ENCODE measurements at places on chromosomes 3 and 15.

- DNase-seq = peak; percentile 78
Measured at GRCh38 chr15:94965593-94965992, 734.2 kb downstream of the MCTP2 start.

- DNase-seq = no peak
Measured at GRCh38 chr3:53705024-53705745, 141.0 kb downstream of the CHDH start.

DNA sequence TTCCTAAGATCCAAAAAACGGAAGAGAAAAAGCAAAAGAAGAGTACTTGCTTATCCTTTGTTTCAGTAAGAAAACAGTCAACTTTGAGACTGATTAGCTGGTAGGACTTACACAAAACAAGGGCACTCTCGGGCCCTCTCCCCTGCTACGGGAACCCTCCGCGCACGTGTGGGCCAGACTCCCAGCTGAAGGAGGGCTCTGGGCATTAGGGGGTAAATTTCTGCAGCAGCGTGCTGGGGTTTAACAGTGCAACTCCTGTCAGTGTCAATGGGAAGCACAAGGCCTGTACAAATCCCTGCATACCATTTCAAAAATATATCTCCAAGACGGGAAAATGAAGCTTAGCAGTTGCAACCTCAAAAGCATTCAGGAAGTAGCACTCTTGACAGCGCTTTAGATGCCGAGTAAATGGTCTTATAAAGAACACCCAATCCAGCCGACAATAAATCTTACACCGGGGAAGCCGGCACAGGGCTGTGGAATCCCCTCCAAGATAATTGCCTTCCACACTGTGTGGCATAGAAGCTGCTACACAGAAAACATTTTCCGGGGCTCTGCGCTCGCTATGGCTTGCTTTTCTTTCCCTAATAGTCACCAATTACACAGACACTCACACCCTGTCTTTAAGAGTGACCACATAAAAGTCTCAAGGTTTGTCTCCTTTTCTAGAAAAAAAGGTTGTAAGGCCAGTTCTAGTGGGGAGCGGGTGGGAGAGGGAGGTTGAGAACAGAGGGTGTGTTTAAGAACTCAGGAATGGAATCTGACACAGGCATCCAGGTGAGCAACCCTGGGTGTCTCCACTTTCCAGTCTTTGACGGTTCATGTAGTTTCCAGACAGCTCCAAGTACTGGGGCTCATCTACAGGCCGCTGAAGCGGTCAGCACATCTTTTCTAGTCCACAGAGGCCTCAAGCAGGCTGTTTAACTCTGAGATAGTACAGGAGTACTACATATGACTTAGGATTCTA lies 512.7 kb downstream of the FOXP1 start:
- no peak for DNase-seq

DNA sequence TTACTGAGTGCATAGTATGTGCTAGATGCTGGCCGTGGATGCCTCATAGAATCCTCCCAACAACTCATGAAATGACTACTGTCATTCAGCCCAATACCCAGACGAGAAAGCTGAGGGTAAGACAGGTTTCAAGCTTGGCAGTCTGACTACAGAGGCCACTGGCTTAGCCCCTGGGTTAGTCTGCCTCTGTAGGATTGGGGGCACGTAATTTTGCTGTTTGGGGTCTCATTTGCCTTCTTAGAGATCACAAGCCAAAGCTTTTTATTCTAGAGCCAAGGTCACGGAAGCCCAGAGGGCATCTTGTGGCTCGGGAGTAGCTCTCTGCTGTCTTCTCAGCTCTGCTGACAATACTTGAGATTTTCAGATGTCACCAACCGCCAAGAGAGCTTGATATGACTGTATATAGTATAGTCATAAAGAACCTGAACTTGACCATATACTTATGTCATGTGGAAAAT lies 1.0 kb upstream of the CCR5 start:
- DNase-seq = no peak

- DNase-seq = peak; percentile 55
Measured at GRCh38 chr3:108099244-108099643, 8.4 kb upstream of the CD47 start.

- DNase-seq = peak; percentile 12
Measured at GRCh38 chr3:48119505-48120193, 68.6 kb downstream of the CDC25A start.

DNA sequence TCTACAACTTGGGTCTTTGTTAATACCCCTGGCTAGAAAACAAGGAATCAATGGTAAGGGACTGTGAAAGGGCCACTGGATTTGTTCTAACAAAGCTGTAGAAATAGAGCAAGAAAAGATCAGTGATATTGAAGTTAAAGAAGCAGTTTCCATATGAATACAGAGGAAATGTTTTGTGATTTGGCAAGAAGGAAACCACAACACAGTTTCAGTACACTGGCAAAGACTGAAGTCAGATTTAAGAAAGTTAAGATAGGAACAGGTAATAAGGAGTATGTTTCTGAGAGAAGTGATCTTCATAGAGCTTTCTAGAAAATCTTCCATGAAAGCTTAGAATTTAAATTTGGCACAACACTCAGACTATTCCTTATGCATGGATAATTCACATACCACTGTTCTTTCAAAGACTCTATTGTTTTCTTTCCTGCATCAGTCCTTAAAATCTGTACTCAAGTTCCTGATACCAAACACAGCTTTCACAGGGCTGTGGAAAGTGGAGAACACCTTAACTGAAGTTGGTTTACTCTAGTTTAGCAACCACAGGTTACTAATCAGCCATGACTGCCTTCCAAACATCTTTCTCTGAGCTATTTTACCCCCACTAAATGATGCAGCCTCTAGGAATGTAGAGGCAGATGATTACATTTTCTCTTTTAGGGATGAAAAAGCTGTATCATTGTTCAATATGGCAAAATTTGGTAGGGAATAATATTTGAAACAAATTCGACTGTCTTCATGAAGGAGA lies 32.4 kb upstream of the ALCAM start:
- DNase-seq = peak; percentile 49

DNA sequence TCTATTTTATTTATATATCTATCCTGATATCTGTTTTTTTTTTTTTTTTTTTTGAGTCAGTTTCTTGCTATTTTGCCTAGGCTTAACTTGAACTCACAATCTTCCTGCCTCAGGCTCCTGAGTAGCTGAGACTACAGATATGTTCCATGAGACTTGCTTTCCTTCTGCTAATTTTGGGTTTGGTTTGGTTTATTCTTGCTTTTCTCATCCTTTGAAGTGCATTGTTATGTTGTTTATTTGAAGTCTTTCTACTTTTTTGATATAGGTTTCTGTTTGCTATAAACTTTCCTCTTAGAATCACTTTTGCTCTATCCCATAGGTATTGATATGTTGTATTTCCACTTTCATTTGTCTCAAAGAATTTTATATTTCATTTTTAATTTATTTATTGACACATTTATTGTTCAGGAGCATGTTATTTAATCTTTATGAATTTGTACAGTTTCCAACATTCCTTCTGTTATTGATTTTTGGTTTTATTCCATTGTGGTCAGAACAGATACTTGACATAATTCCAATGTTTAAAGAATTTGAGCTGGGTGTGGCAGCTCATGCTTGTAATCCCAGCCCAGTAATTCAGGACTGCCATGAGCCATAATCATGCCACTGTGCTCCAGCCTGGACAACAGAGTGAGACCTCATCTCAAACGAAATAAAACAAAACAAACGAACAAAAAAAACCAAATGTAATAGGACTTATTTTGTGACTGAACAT lies 62.3 kb upstream of the PLSCR4 start:
- no peak for DNase-seq

DNA sequence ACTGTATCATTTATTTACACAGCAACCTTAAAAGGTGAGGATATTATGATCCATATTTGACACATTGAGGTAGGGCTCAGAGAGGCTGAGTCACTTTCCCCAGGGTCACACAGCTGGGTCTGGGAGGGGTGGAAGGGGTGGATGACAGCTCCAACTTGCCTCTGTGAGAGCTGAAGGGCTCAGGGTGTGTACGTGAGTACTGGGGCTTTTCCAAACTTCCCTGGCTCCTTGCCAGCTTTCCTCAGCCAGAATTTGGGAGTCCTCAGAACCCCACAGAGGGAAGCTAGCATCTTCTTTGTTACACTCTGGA lies 58.3 kb upstream of the SLC6A11 start:
- no peak for DNase-seq

DNA sequence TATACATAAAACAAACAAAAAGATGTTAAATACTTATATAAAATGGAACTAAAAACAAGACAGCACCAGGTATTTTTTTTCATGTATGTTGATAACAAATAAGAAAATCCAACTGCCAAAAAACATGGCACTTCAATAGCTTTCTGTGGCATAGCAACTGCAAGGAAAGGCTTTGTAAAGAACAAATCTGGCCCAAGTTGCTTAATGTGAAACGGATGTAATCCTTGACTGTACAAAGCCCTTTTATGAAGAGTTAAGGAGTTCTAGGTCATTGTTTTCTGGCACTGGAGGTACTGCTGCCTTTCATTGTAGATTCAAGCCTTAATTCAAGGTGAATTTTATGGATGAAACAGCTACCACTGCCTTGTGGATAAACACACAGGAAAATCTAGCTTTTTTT lies 68.8 kb upstream of the SLC12A8 start:
- peak; percentile 4 for DNase-seq

DNA sequence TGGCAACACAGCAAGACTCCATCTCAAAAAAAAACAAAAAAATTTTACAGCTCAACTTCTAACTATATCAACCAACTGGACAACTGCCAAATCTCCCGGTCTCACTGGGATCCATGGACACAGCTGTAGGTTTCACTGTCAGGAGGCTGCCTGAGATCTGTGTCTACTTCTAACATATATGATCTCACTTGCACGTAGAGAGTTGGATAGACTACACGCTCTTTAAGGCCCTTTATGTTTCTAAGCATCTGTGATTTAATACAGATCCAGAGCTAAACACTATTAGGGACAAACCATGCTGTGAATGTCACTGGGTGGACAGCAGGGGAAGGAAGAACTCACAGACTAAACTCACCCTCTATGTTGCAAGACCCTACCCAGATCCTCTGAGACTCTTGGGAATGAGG lies 13.0 kb upstream of the APOD start:
- DNase-seq = no peak

DNA sequence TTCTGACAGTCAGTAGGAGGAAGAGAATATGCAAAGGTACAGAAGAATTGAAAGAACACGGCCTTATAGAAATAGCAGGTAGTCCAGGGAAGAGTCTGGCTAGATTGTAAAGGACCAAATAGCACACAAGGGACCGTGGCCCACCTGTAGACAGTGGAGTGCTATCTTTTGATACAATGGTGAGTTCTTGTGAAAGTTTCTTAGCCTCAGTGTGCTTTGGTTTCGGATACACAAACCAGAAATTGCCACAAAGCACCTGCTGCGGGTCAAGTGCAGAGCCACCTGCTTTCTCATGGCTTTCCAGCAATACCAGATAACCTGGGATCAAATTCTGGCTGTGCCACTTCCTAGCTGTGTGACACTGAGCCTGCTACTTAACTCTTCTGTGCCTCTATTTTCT lies 36.6 kb upstream of the TUBGCP5 start:
- no peak for DNase-seq

DNA sequence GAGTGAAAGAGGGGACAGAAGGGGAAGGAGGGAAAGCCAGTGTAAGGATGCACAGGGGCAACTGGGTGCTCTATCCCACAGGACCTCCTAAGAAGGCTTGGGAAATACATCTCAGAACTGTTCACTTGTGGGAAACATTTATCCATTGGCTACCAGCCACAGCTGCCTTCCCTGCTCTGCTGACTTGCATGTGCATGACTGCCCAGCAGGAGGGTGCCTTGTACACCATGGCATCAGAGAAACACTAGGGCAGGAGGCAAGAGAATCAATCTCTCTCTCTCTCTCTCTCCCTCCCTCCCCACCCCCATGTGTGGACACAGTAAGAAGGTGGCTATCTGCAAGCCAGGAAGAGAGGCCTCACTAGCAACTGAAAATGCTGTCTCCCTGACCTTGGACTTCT lies 62.9 kb upstream of the ZBTB38 start:
- DNase-seq = peak; percentile 69

DNA sequence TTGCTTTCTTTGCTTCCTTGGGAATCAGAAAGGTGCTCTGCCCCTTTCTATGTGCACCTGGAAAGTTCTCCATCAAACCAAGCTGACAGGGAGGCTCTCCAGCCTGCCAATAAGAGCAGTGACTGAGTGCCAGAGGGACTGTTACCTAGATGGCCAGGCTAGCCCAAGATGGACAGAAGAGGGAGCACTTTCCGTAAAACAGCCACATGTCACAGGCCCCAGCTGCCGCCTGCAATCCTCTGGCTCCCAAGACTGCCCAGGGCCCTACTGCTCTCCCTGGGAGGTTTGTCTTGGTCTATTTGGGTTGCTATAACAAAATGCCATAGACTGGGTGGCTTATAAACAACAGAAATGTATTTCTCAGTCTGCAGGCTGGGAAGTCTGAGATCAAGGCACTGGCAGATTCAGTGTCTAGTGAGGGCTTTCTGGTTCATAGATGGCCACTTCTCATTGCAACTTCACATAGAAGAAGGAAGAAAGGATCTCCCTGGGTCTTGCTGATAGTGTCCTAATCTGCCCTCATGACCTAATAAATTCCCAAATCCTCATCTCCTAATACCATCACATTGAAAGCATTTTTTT lies 72.3 kb downstream of the TAMM41 start:
- DNase-seq = peak; percentile 63

DNA sequence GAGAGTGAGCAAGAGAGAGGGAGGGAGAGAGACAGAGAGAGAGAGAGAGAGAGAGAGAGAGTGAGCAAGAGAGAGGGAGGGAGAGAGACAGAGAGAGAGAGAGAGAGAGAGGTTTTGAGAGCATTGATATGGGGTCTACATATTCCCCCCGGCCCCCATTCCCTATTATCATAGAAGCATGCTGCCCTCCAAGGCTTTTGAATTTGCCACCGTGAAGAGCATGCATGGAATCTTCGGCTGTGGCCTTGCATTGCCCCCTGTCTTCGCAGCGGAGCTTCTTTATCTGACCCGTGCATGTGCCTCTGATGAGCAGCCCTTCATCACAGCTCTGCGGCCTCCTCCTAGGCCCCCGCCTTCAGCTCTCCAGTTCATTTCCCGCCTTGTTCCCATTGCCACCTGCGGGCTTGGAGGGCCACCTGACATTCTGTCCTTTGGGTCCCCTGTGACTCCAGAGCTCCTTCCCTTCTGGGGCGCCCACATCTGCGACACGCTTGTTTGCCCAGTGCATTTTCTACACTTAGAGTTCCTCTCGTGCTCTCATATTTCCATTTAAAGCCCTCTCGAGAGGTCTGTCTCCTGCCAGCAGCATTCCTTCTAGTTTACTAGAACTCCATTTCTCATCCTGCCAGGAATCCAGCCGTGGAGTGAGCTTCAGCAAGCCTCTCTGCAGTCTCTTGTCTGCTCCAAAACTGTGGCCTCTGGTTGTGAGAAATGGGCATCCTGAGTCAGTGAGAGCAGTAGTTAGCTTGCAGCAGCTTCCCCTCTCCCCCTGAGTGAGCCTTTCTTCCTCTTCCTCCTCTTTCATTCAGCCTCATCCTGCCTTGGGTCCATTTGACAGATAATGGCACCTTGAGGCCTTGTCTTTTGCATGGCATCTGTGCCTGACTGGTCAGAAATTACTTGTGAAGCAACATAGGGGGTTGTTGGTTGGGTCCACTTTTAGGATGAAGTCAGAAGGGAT lies 25.3 kb downstream of the LPP start:
- peak; percentile 28 for DNase-seq

GRCh38 chr3:3699816-3700633 lies 99.2 kb upstream of the LRRN1 start:
- no peak for DNase-seq

GRCh38 chr3:5220667-5221431 lies 33.3 kb downstream of the EDEM1 start:
- DNase-seq = no peak
